ENCODE measurements at places on chromosomes 6 and 20.

DNA sequence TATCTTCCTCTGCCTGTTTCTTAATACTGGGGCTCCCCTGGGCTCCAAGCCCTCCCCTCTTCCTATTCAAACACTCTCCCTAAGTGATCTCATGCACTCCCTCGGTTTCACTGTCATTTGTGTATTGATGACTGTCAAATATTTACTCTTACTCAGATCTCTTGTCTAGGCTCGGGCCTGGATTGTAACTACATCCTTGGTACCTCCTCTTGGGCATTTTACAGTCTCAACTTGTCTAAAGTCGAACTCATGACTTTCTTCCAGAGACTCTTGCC lies 189.4 kb upstream of the PRDM1 start:
- H3K27me3 ChIP-seq, result peaks cover 6% of the 10 kb centered on the region
- DNase-seq, result no peak
- no peak overlapping the region for H3K27ac ChIP-seq
- H3K4me3 ChIP-seq, result no peak overlapping the region
- H3K4me1 ChIP-seq, result peaks cover 29% of the 10 kb centered on the region

- no peak overlapping the region for H3K27ac ChIP-seq
- H3K4me1 ChIP-seq, result no peaks in the 10 kb centered on the region
- no peak overlapping the region for H3K4me3 ChIP-seq
- no peak for DNase-seq
Observed at GRCh38 chr6:146709036-146709622, 110.4 kb downstream of the ADGB start.

DNA sequence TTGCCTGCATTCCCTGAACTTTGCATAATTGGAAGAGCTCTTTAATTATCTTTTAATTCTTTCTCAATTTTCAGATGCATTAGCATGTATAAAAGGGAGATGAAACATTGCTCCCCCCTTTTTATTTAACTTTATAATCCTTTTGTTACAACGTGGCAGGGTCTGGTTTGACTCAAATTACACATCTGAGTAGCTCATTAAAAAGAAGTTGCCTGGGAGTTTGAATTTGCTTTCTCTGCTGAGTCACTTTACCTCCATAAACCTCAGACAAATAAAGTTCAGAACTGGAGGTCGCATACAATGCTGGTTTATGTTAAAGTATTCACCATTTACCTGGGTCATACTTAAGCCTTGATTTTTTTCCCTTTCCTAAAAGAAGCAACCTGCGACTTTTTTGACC lies 495.2 kb downstream of the PREX1 start:
- peaks cover 41% of the 10 kb centered on the region for H3K27me3 ChIP-seq
- H3K27ac ChIP-seq, result no peak overlapping the region
- H3K4me1 ChIP-seq, result no peaks in the 10 kb centered on the region
- no peaks in the 10 kb centered on the region for H3K36me3 ChIP-seq

DNA sequence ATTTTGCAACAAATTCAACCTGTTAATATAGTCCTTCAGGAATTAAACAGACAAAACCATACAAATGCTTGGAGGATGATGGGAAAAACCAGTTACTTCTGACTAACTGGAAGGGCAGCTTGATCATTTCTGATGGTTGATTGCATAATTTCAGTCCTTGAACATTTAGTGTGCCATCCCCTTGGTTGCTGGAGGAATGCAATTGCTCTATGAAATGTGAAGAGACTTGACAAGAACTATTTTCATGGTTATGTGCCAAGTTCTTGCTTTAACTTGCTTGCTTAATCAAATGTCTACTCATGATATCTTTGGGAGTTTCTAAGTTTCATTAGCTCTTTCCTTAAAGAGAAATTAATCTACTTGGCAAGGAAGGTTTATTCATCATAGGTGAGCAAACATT lies 45.2 kb downstream of the ANKEF1 start:
- H3K4me3 ChIP-seq, result no peak overlapping the region
- peaks cover 26% of the 10 kb centered on the region for H3K27me3 ChIP-seq
- peaks cover 2% of the 10 kb centered on the region for H3K4me1 ChIP-seq
- H3K36me3 ChIP-seq, result peaks cover 1% of the 10 kb centered on the region
- no peak for DNase-seq

GRCh38 chr6:53119772-53120409 lies 28.8 kb downstream of the GCM1 start:
- no peak for DNase-seq
- H3K4me3 ChIP-seq, result no peak overlapping the region
- peaks cover 6% of the 10 kb centered on the region for H3K27me3 ChIP-seq
- no peaks in the 10 kb centered on the region for H3K36me3 ChIP-seq

DNA sequence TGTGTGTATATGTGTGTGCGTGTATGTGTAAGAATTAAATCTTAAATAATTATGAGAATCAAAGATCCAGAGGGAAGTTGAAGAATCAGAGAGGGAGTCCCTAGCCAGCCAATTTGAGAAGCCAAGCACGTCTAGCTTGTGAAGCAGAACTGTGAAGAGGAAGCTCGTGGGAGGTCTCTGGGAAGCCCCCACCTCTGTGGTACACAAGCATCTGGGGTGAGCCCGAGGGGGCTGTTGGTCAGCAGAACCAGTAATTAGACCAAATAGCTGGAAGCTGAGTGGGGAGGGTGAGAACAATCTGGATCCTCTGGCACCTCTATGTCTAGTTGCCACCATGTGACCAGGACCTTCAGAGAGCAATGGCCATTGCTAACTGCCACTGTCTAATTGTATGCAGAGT lies 310.0 kb upstream of the PRND start:
- H3K27me3 ChIP-seq, result no peaks in the 10 kb centered on the region
- no peak for DNase-seq
- H3K4me3 ChIP-seq, result no peak overlapping the region
- H3K4me1 ChIP-seq, result peaks cover 11% of the 10 kb centered on the region
- no peaks in the 10 kb centered on the region for H3K36me3 ChIP-seq

Data from stimulated activated naive B cell treated with anti-CD40 and anti-IgM and Interleukin-4, amounts not matched to agents 10 μg/mL and 1 μg/mL and 100 μg/mL, for 72 hours (primary cell).